ENCODE measurements at places on chromosomes 3 and 15.

DNA sequence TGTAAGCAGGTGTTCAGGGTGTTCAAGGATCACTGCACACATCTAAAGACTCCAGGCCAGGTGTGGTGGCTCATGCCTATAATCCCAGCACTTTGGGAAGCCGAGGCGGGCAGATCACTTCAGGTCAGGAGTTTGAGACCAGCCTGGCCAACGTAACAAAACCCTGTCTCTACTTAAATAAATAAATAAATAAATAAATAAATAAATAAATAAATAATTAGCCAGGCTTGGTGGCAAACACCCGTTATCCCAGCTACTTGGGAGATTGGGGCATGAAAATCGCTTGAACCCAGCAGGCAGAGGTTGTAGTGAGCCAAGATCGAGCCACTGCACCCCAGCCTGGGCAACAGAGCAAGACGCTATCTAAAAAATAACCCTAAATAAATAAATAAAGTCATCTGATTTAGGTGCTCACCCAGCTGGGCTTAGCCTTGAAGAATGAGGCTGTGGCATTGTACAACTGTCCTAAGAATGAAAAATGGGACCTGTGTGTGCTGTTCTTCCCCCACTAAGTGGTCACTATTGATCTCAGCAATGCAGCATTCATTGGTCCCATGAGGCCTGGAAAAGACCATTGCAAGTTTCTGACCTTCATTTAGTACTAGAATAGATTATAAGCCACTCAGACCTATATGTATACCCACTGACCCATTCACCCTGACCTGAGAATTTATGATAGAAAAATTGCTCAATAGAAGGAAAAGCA lies 82.8 kb upstream of the ABHD17C start:
- no peak for DNase-seq

GRCh38 chr3:154244644-154245043 lies 79.6 kb downstream of the DHX36 start:
- DNase-seq, result no peak

GRCh38 chr3:183545708-183546107 lies 9.8 kb downstream of the KLHL6 start:
- DNase-seq, result no peak

GRCh38 chr3:52153389-52154096 lies 680 bp downstream of the POC1A start:
- no peak for DNase-seq

GRCh38 chr15:50017522-50017921 lies 101.5 kb downstream of the ATP8B4 start:
- no peak for DNase-seq

GRCh38 chr15:101065570-101066221 lies 146.5 kb downstream of the LRRK1 start:
- no peak for DNase-seq

DNA sequence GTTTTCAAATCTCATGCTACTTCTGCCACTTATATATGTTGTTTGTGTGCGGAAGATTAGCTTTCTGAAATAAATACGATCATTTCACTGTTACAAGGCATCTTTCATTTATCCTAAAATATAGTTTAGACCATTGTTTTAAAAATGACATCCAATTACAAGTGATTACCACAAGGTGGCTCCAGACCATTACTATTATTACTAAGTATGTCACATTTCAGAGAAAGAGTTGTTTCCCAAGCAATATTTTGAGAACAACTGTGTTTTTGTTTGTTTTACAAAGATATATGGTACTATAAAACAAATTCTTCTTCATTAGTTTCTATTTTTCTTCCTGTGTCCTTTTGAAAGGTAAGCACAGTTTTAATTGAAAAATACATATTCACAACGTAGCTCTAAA lies 136.0 kb upstream of the RAP2B start:
- DNase-seq, result peak; percentile 13

DNA sequence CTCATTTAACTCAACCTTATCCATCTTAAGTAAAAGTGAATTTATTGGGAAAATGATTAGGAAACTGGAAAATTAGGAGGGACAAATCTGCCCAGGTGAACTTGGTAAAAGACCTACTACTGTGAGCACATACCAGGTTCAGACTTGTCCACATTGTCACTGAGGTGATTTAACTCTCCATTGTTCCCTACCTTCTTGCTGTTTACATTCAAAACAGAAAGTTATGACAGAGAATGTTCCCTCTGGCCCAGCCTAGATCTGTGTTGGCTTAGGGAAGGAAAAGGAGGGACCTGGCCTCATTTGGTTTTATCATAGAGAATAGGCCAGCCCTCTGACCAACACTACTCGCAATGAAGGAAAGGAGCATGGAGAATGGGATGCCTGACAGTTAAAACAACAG lies 117.6 kb downstream of the SATB1 start:
- DNase-seq, result no peak

- DNase-seq, result no peak
Observed at GRCh38 chr3:157958457-157958856, 147.8 kb downstream of the SHOX2 start.

DNA sequence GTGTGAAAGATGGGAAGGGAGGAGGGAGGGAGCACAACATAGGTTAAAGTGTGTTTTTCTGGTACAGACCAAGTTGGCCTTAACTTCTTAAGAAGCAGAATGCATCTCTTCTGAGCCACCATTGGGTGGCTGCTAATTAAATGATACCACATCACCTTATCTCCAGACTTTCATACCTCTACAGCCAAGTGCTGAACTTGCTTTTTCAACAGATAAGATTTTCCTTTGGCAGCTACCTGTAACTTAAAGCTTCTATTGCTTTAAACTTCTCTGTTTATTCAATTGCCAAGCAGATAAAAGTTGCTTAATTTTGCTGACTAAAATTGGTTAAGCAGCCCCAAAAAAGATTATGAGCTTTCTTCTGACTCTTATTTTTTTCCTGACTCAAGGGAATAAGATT lies 292.4 kb upstream of the SGO1 start:
- no peak for DNase-seq

- no peak for DNase-seq
Observed at GRCh38 chr3:149037684-149038083, 46.3 kb downstream of the GYG1 start.

DNA sequence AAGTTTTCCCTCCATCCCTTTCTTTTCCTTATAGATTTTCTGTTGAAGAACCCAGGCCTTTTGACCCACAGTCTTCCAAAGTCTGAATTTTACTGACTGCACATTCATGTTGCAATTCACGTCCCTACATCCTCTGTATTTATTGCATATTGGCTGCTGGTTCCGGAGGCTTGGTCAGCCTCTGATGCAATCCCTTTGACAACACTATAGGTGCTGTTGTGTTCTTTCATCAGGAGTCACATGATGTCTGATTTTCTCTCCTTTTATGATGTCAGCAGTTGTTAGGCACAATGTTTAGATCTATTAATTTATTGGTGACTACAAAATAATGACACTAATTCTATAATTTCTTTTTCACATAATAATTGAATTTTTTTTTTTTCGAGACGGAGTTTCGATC lies 8.7 kb downstream of the CYP1A1 start:
- no peak for DNase-seq

DNA sequence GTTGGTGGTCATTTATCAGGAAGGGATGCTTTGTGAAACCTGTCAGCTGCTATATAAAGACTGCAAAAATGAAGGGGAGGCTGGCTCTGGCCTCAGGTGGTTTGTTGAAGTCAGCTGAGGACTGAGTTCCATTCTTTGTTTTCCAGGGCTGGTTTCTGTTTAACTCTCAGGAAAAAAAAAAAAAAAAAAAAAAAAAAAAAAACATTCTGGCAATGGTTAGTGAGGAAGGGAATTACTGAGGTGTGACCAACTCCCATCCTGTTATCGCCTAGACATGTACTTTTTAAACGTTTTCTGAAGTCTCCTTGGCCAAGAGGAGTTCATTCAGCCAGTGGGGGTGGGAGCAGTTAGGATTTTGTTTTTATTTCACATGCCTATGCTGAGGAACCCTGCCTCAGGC lies 316.3 kb downstream of the OXSM start:
- no peak for DNase-seq

- no peak for DNase-seq
Observed at GRCh38 chr15:39194106-39194830, 386.6 kb upstream of the THBS1 start.

DNA sequence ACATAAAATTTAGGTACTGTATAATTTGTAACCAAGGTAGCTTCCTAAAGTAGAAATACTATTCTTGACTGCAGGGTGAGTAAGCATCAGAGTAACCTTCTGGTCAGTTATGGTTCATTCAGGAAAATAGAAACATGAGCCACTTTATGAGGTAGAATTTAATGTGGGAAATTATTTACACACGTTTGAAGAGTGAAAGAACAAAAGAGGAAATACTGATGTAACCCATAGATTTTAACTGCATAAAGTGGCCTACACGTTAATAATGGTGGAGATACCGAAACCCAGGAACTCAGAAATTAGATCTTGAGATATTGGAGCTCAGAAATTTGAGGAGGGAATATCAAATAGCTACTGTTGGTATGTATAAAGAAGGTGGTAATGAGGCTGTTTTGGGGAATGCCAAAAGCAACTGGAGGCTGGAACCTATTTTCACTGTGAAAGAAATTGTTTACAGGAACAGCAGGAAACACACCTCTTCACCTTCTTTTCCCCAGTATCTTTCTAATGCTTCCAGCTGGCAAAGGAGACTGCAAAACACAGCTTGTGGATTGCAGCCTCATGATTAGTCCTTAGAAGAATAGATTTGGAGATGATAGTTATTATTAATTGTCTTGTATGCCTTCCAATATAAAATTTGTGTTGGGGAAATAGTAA lies 216.1 kb downstream of the DOCK3 start:
- DNase-seq, result no peak

GRCh38 chr15:26453914-26454313 lies 319.0 kb downstream of the GABRB3 start:
- DNase-seq, result no peak

- no peak for DNase-seq
Observed at GRCh38 chr3:21778715-21779114, 27.7 kb upstream of the ZNF385D start.

DNA sequence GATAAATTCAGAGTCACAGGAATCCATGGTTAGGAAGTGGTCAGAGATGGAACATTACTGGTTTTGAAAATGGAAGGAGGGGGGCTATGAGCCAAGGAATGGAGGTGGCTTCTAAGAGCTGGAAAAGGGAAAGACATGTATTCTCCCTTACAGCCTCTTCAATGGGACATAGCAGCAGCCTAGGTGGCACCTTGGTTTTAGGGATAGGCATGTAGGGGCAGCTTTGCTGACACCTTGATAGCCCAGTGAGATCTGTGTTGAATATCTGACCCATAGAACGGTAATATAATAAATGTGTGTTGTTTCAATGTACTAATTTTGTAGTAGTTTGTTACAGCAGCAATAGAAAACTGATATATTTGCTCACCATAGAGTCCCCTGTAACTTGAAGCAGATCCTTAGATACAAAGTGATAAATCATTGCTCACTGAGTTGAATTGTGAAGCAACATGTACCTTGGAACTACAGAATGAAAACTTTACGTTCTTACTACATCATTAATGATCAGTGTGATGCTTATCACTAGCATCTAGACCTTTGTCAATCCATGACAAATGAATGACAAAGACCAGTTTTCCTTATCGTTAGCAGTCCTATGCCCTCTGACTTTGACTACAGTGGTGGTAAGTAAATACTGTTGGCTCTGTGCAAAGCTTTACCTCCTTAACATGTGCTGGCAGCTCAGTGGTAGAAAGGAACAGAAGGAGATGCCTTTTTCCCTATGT lies 53.8 kb downstream of the TMEM45A start:
- no peak for DNase-seq

DNA sequence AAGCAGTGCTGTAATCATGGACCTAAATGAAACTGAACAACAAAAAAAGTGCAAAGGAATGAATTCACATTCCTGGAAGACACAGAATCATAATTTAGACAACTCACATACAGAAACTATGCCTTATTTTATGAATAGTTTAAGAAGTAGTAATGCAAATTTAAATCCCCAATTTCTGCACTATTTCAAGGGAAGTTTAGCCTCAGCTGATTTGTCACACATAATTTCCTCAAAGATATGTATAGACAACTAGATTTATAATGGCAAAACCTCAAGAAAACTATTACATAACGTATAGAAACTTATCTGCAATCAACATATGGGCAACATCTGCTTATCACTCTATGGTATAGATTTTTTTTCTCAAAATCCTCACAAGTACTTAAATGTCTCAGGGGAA lies 7.8 kb upstream of the PTX3 start:
- no peak for DNase-seq
